Activated effector memory CD4-positive, alpha-beta T cell treated with Interleukin-2 at 50 U/mL for 16 hours (primary cell): ENCODE measurements at places on chromosomes 1 and 21.

DNA sequence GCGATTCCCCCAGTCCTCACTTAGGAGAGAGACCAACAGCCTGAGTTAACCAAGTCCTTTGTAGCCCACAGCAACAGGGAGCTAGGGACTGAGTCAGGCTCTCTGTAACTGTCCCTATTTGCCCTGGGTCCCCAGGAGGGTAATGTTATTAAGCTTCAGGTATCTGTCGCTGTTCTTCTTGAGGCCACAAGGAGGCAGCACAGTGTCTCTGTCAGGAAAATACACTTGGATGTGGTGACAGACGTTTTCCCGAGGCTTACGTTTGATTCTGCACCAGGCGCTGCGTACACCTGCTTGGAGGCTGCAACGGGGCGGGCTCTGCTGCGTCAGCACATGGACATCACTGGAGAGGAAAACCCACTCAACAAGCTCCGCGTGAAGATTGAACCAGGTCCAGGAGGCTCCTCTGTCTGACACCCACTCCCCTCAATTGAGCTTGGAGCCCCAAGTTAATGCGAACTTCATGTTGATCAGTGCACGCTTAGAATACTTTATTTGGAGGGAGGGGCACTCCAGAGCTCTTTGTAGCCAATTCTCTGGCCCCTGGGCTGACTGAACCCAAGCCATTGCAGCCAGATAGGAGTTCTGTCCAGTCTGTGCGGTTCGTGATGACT, 10.7 kb upstream of the ELF3 start:
- no peak for DNase-seq

GRCh38 chr21:32812035-32812434, 40.5 kb upstream of the PAXBP1 start:
- no peak for DNase-seq

DNA sequence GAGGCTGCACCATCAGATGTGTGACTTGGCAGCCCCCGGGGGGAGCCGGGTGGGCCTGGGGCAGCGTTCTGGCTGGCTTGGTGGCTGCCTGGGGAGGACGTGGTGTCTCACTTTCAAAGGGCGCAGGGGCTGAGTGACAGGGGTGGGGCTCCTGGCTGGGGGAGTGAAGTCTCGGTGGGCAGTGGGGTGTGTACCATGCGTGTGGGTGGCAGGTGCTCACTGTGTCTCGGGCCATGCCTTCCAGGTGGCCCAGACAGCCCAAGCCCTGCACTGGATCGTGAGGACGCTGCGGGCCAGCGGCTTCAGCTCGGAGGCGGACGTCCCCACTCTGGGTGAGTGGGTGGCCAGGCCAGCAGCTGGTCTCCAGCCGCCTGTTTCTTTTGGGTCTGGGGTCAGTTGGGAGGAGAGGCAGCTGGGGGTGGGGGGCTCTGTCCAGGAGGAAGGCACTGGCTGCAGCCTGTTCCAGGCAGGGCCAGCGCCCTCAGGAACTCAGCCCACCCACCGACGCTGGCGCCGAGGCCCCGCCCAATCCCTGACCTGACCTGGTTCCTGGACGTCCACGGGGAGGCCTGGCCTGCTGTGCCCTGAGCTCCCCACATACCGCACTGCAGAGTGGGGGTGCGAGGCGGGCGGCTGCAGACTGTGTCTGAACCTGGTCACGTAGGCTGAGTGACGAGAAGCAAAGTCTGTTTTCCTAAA, 30.6 kb upstream of the LRRC3 start:
- DNase-seq = no peak

DNA sequence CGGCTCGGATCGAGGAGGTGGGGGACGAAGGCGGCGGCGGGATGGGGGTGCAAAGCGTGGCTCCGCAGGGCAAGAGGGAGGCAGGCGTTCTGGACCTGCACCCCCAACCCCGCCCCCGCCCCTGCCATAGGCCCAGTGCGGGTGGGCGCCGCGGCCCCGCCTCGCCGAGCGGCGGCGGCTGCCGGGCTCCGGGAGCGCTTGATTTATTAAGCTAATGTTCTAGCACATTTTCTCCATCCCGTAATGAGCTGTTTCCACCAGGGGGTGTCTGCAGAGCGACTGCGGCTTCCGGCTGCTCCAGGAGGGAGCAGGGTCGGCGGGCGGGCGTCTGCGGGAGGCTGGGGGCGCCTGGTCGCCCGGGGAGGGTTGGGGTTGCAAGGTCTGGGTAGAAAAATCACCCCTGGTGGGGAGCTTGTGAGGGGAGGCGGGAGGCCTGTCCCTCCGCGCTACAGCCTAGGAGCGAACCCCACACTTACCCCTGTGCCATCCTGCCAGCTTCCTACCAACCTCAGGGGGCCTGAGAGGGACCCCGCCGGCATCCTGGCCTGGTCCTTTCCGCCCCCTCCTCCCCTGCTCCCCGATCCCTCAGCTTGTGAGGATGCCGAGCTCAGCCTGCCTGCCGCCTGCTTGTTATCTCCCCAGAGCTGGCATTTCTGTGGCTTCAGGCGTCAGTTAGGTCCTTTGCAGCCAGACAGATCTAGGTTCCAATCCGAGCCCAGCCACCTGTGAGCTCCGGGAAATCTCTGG, 48.5 kb upstream of the ACOT11 start:
- no peak for DNase-seq

DNA sequence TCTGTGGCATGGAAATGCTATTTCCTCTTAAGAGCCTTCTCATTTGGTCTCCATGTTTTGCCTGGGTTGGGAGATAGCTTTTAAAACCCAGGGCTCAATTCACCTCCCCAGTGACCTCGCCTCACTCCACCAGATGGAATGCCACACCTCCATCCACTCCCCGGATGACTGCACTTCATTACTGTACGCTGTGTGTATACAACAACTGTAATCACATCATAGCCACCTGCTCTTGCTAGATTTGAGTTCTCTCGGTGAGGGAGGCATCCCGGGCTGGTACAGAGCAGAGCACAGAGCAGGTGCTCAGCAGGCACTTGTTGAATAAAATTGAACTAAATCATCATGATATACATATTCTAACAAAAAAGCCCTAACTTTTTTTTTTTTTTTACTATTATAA, 26.0 kb downstream of the SDE2 start:
- DNase-seq = no peak

DNA sequence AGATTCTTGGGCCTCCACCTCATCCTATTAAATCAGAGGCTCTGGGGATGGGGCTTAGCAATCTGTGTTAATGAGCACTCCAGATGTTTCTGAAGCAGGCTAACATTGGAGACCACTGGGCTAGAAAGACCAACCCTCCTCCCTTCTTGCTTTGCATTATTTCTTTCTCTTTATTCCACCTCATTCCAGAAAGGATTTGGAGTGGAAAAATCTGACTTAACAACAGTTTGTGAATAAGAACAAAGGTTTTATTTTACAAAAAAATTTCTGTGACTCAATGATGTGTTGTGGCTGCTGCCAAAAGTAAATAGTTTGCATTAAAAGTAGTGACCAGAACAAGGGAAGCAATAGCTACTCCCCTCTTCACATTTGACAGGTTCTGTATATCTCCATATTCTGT, 79.4 kb downstream of the TGFB2 start:
- no peak for DNase-seq

- no peak for DNase-seq
These were observed 26.8 kb downstream of the TRPM2 start for GRCh38 chr21:44379991-44380865.

DNA sequence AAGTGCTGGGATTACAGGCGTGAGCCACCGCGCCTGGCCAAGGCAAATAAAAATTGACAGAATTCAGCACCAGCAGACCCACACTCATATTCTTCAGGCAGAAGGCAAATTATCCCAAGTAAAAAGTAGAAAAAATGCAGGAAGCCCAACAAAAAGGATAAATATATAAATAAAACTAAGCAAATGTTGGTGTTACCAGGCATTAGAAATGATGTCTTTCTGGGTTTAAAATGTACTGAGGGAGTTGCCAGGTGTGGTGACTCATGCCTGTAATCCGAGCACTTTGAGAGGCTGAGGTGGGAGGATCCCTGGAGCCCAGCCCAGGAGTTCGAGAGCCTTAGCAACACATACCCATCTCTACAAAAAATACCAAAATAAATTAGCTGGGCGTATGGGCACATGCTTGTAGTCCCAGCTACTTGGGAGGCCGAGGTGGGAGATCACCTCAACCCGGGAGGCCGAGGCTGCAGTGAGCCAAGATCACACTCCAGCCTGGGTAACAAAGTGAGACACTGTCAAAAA, 6.3 kb downstream of the INTS11 start:
- no peak for DNase-seq

- DNase-seq = no peak
These were observed 54.5 kb downstream of the ARHGEF10L start for GRCh38 chr1:17594026-17594425.

DNA sequence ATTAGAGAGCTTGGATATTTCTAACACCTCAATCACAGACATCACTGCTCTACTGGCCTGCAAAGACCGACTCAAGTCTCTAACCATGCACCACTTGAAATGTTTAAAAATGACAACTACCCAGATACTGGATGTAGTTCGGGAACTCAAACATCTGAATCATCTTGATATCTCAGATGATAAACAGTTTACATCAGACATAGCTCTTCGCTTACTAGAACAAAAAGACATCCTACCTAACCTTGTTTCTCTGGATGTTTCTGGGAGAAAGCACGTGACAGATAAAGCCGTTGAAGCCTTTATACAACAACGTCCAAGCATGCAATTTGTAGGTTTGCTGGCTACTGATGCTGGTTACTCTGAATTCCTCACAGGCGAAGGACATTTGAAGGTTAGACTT, 45.1 kb downstream of the ZYG11B start:
- no peak for DNase-seq

DNA sequence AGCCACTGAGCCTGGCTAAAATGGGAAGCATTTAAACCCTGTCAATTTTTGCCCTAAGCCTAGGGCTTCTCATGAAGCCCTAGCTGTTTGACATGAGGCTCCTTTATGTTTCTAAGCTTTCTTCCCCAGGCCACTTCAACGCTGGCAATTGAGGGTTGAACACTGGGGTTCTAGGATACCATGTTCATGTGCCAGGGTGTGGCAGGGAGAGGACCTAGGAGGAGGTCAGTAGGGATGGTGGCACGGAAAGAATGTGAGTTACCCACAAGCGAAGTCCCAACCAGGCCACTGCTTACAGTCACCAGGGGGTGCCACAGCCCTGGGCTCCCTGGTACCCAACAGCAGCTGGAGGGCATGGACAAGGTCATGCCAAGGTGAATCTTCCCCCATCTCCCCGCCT, 90.8 kb upstream of the AJAP1 start:
- no peak for DNase-seq

DNA sequence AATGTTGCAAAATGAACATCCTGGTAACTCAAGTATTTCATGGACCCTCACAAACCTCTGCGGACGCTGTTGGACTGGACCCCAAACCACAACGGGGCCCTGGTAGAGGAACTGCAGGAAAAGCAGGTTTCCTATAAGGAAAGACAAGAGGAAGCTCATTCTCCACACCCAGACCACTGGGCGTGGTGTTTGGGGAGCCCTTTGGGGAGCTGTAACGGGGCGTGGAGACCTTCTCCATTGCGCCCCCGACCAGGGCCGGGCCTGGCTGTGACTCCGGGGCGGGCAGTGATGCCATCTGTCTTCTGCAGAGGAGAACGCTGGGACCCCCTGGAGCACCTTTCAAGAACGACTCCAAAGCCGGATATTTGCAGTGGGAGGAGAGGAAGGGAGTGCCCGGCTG, 30.0 kb upstream of the AGPAT3 start:
- DNase-seq = no peak

DNA sequence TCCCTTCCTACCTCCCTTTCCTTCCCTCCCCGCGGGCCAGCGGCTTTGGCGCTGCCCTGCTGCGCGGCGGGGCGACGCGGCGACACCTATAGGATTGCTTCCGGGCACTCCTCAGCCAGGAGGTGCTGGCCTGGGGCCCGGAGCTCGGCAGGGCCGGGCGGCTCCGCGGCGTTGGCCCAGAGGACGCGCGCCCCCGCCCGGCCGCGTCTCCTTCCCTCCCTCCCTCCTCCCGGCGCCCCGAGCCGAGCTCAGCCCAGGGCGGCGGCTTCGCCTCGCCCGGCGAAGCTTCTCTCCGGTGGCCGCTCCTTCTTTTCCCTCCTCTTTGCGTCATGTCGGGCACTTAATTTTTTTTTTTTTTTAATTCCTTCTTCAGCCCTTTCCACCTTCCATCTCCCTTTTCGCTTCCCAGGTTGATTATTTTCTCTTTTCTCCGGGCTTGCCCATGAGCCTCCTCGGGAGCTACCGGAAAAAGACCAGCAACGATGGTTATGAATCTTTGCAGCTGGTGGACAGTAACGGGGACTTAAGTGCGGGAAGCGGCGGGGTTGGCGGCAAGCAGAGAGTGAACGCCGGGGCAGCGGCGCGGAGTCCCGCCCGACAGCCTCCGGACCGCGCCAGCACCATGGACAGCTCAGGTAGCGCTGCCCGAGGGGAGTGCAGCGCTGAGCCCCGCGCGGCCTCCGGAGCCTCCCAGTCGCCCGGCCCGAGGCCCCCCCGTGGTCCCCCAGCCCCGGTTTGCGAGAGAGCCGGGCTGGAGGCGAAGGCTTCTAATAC, at the start of gene DNAJC6:
Gene DNAJC6, plus strand, starts transcription at position 240 of the 774 bp plus-strand sequence. Its CDS starts 203 bp downstream, at position 443.
- peak; percentile 2 for DNase-seq

- no peak for DNase-seq
These were observed 120.3 kb downstream of the ZBTB18 start for GRCh38 chr1:244171241-244171985.

DNA sequence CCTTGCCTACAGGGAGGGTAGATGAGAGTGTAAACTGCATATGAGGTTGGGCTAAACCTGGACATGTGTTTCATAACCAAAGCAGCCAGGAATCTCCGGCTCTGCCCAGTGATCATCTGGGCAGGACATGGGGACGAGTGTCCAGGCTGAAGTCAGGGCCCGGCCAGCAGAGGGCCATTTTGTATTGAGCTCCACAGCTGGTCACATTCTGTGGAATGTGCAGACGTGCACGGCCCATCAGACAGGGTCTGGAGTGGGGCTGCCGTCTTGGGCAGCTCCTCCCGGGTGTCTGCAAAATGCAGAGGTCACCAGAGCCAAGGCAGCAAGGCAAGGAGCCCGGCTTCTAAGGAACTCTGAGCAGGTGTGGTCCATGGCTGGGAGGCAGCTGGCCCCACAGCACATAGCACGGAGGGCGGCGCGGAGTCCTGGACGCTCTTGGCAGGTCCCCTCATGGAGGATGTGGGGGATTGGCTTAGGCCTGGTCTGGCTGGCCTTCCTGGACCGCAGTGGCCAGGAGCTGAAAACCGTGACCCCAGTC, 6.2 kb downstream of the LRRC3 start:
- no peak for DNase-seq

DNA sequence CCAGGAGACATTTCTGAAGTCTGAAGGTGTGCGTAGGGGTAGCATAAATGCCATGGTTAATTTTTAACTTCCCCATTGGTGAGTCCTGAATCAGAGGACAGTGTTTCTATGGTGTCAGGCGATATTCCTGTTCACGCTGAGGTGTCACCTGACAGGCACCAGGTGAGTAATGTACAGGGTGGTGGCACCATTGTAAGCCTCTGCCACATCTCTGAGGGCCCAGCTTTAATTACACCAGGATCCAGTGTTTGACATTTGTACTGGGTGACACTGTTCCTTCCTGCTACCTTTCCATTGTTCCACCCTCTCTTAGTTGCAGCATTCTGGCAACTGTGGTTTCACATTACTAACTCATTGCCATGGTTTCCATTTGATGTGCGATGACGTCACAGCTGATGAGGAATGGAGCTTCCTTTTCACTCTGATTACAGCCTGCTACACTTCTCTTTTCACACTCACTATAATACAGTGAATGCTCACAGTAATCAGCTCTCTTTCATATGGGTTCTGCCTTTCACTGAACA, 40.6 kb upstream of the MARK1 start:
- DNase-seq = no peak
